Common myeloid progenitor, CD34-positive (primary cell): ENCODE measurements at places on chromosomes 6 and 20.

- DNase-seq, result peak; percentile 15
These were observed 11.4 kb downstream of the LBP start for GRCh38 chr20:38357653-38358207.

DNA sequence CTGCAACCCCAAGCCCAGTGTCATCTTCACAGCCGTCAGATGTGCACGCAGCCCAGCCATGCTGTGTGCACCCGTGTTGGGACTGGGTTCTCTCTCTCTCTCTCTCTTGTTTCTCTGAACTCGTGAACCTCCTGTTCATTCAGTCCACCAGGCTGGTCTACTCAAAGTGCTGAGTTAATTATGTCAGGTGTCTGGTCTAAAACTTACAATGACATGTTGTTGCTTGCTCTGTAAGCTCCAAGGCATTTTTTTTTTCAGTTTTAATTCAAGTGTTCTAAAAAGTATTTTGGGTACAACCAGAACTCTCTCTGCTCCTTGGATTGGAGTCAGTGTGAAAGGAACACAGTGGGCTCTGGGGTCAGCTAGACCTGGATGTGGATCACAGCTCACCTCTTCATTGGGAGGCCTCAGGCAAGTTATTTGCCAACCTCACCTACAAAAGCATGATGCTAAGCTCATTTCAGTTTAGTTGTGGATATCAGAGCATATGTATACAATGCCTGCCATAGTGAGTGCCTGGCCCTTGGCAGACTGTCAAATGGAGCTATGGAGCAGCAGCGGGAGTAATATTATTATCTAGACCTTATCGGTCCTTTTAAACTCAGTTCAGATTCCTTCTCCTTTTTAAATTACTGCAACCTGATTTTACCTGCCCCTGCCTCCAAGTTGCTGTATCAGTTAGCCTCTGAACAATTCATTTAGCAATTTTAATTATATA lies 59.5 kb downstream of the PLEKHG1 start:
- DNase-seq, result no peak

- no peak for DNase-seq
These were observed 17.3 kb upstream of the TENT5A start for GRCh38 chr6:81769824-81770223.

DNA sequence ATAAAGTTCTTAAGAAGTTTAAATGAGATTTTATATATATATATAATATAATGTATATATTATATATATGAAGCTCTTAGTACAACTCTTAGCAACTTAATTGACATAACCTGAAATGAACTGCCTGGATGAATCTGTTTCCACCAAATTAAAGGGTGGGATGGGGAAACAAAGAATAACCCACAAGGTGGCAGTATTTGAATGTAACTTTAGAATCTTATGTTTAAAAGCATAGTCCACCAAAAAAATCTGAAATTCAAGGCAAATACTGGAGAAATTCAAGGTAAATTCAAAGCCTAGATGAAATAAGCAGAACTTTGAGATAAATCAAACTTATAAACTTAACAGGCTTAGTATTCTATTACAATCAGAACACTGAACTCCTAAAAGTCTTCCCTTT lies 4.4 kb upstream of the IBTK start:
- peak; percentile 36 for DNase-seq

DNA sequence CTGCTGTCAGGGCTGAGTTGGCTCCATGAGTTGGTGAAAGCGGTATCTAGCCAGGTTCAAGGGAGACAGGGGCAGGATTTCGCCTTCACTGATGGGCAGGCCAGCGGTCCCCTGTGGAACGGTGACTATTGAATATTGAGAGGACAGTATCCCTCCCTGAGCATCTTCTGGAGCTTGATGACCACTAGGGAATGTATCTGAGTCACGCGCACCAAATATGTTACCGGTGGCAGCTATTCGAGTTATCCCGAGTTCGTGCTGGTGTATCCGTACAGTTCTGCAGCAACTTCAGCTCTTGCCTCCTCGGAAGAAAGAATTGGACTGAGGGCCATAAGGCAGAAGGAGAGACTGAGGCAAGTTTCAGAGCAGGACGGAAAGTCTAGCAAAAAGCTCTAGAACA lies 24.8 kb downstream of the MTHFD1L start:
- no peak for DNase-seq

GRCh38 chr20:38514947-38515346 lies 42.3 kb downstream of the RALGAPB start:
- no peak for DNase-seq

- DNase-seq, result no peak
These were observed 580.5 kb upstream of the MARCKS start for GRCh38 chr6:113276601-113277000.

DNA sequence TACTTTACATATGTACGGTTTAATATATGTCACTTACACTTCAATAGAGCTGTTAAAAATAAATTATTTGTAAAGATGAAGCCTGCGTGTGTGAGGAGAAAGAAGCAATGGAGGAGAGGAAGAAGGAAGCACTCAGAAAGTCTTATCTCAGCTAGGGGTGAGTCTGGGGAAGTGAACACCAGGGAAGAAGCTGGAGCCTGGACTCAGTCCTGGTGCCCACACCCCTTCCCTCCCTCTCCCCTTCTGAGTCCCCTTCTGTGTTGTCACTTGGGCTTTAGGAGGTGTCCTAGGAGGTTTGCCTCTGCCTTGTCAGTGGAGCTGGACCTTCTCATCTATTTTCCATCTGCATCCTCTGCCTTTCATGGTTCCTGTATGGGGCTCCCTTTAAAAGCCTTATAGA lies 1.9 kb downstream of the SIRPB2 start:
- no peak for DNase-seq

DNA sequence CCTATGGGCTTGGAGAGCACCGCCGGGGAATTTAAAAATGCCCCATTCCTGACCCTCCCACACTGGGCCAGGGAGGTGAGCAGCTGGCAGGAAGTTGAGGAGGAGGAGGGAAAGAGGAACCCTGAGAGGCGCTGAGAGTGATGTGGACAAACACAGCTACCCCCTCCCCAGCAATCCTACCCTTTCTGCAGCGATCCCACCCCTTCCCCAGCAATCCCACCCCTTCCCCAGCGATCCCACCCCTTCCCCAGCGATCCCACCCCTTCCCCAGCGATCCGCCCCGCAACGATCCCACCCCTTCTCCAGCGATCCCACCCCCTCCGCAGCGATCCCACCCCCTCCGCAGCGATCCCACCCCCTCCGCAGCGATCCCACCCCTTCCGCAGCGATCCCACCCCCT lies 111.6 kb downstream of the SYCP2 start:
- no peak for DNase-seq
